ENCODE measurements at places on chromosomes 4 and X.

DNA sequence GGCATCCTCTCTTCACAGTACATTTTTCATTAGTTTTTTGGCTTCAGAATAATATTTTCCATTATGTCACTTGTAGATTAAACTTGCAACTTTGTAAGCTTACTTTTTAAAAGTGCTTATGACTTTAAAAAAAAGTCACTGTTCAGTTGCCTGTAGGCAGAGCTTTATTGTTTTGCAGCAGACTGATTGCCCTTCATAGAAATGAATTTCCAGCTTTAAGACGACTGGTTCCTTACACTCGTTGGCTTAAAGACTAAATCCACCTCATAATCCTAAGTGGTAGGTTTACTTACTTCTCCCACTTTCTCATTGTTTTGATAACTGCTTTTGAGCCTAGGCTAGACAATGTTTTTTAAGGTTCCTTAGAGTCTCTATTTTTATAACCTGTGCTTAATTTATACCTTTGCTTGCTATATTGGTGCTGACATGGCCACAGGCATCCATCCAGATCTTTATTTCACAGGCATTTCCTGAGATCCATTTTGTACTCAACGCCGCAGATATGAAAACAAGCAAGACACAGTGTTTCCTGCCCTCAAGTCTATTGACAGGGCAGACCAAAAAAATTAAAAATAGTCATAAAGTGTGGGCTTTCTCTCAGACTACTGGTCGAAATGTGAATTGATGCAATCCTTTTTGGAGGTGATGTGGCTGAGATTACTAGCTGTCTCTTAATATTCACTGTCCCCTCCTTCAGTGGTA is 12.6 kb upstream of the IL13RA2 start:
- DNase-seq, result no peak

DNA sequence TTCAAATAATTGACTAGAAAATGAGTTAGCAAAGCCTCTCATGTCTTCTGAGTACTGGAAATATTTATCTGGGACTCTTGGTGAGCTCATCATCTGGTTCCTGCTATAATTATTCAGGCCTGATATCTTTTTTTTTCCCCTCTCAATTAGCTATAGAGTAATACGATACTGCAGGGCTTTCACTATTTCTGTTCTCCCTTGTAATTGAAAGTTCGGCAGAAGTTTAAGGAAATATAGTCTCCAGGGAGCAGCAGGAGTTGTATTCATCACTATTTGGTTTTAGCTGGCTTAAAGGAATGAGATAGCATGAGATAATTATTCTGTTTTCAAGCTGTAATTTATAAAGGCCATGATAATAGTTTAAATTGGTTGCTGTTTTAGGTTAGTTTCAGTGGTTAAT is 378.6 kb upstream of the EPHA5 start:
- DNase-seq, result no peak

DNA sequence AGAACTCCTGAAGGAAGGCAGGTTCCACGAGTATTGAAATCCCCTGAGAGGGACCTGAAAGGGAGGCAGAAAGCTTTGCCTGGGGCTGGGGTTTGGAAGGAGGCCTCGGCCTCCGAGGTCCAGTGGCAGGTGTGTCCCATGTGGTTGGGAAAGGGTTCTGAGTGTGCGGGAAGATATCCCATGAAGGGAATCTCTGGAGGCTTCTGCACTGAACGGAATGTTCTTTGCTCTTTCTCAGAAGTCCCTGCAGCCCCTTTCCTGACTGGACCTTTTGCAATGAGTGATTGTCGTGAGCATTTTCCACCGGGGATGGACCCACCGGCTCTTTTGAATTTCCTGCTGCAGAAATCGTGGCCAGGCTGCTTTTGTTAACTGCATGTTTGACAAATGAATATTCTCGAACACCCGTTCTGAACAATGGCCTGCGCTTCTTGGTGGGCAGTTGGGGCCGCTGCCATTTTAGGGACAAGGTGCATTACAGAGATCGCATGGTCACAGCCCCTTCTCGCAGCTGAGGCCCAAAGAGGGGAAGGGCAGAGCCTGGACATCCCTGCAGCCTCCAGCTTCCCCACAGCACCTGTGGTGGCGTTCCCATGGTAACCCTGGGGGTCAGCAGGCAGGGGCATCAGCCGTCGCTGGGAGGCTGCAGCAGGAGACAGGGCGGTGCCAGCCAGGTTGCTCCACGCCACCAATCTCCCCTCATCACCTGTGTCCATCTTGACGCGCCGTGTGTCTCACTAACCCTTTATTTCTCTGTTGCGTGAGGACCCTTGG is 18.3 kb upstream of the HTRA3 start:
- DNase-seq, result no peak

GRCh38 chrX:97787849-97788248 is 904.1 kb downstream of the RPA4 start:
- DNase-seq, result no peak

- DNase-seq, result no peak
These were observed 214.5 kb downstream of the KLHL4 start for GRCh38 chrX:87732133-87732532.

DNA sequence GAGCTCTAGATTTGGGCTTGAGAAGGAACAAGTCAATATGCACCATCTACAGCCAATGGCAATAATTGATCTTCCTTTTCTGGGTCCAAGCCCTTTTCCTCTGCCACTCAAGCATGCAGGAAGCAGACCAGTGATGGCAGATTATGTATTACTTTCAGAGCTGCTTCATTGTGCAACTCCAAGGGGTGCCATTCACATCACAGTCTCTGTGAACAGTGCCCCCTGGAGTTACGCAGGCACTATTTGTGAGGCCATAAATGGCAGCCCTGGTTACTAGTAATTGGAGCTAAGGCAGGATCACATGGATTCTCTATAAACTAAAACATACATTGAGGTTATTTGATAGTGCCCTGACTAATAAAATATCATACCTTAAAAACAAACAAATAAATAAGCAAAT is 313.4 kb upstream of the SLC7A11 start:
- no peak for DNase-seq

- DNase-seq, result no peak
These were observed 9.8 kb downstream of the DGKQ start for GRCh38 chr4:963276-964225.

DNA sequence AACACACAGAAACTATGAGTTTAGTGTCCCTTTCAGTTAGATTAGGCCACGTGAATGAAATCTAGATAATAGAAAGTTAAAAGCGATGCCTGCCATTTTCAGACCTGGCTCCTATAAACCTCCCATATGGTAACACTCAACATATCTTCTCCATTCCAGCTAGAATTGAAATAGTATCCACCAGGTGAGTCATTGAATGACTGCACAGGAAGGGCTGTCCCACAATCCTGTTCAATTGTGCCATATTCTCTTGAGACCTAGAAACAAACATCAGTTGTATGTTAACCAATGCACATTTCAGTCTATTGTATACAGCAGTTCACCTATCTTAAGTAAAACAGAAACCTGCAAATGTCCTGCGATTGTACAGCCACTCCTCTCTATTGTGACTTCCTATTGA is 659.3 kb upstream of the SLIT2 start:
- no peak for DNase-seq

DNA sequence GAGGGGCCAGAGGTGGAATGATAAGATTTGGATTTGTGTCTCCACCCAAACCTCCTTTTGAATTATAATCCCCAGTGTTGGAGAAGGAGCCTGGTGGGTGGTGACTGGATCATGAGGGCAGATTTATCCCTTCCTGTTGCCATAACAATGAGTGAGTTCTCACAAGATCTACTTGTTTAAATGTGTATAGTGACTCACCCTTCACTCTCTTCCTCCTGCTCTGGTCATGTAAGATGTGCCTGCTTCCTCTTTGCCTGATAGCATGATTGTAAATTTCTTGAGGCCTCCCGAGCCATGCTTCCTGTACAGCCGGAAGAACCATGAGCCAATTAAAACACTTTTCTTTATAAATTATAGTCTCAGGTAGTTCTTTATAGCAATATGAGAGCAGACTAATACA is 348.6 kb downstream of the AR start:
- no peak for DNase-seq

DNA sequence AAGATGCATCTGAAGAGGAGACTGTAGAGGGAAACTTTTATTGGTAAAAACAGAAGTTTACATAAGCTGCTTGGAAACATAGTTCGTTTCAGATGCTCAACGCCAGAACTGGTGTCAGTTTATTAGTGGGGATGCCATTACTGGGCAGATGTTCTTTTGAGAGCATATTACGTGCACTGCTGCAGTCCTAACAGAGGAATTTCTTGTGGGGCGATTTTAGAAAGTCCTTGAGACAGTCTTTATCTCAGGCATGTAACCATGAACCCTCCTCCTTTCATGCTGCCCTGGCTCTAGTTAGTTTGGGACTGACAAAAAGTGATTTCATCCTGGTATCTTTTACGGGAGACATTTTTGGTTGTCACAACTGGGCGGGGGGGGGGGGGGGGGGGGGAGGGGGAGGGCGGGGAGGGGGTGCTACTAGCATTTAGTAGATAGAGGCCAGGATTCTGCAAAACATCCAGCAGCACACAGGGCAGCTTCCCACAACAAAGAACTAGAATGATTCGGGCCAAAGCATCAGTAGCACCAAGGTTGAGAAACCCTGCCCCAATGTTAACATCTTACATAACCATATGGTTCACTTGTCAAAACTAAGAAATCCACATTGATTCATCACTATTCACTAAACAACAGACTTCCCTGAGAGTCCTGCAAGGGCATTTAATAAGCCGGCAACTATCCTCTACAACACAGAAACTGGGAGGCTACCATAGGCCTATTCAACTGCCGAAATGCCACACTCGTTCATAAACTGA is 118.6 kb upstream of the FTHL17 start:
- DNase-seq, result no peak

DNA sequence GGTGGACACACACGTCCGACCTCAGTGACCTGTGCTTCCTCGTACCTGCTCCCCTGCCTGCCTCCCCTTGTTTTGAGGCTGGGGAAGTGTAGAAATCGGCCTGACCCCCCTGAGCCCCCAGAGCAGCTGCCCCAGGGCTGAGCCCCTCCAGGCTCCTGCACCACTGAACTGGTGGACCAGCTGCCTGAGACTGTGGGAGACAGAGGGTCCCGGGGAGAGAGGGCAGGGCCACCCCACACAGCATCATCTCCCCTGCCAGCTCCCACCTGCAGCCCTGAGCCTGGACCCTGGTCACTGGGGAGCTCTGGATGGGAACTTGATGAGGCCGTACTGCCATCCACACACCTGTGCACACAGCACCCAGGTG is 15.0 kb upstream of the NAT8L start:
- no peak for DNase-seq

DNA sequence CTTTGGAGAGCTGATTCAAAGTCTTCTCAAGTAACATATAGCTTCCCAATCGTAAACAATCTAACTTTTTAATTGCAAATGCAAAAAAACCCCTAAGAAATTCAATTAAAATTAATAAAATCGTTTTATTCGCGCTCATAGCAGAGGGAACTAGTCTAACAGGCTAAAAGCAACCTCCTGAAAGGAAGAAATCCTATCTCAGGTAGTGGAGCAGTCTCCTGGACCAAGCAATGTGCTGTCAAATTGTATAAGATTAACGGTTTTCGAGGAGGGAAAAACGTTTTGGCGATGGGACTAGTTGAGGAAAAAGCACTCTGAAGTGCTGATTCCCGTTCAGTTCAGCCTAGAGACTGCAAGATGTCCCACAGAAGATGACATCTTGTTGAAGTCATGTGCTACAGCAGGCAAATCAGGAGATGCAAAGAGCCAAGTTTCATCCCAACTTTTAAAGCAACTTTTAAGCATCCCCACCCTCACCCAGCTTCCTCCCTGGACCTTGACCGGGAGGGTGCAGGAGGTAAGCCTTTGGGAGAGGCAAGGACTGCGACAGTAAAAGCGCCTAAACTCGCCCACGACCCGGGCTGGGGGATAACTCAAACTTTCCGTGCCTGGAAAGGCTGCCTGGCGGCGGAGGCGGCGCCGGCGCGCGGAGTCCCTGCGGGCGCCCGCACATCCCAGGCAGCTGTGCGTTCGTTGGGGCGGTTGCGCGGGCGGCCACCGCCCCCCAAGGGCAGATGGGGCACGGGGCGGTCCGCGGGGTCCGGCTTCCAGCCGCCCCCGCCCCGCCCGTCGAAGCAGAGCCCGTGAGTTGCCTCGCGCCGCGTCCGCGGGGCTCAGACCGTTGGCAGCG is 784 bp downstream of the MAP7D3 start:
- no peak for DNase-seq

- DNase-seq, result no peak
These were observed 343.5 kb upstream of the GATB start for GRCh38 chr4:152104356-152104755.

- DNase-seq, result no peak
These were observed 16.4 kb downstream of the PNMA6F start for GRCh38 chrX:153304988-153305736.

DNA sequence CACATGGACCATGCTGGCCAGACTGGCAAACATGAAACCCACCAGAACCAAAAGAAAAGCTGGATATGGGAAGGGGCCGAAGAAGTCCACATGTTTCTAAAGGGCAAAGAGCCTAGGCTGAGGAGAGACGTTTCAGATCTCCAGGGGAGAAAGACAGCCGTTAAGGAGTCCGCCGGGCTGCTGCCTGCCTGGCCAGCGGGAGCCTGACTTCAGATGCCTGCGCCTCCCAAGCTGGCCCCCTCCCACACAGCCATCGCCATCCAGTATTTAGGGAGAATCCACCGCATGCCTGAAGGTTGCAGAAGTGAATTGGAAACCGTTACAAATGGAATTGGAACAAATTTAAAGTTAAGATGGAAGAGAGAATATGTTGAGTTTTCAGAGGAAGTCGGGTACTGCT is 2.9 kb downstream of the TBL1X start:
- no peak for DNase-seq

DNA sequence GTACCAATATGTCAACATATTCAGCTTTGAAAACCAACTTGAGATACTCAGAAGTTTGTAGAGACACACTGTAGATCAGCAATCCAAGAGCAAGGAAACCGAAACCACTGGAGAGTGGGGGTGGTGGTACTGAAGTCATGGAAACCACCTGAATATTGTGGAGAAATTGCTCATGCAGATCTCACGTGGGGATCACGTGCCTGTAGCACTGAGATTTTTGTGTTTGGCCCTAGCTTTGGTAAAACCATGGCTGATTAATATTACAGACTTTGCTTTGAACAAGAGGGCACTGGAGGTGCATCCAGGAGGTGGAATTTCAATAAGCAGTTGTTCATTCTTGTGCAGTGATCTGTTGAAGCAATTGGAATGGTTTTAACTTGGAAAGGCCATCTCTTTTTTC is 47.2 kb downstream of the GBA3 start:
- DNase-seq, result no peak
